ENCODE measurements at places on chromosomes 6 and 20.

- DNase-seq: no peak
These were observed 284.0 kb downstream of the TRDN start for GRCh38 chr6:123352705-123353104.

- DNase-seq: no peak
These were observed 23.8 kb downstream of the LY86 start for GRCh38 chr6:6612308-6612707.

GRCh38 chr6:54028170-54028569 lies 83.1 kb upstream of the MLIP start:
- DNase-seq: no peak

GRCh38 chr20:46307139-46307998 lies 929 bp downstream of the CDH22 start:
- peak; percentile 63 for DNase-seq

DNA sequence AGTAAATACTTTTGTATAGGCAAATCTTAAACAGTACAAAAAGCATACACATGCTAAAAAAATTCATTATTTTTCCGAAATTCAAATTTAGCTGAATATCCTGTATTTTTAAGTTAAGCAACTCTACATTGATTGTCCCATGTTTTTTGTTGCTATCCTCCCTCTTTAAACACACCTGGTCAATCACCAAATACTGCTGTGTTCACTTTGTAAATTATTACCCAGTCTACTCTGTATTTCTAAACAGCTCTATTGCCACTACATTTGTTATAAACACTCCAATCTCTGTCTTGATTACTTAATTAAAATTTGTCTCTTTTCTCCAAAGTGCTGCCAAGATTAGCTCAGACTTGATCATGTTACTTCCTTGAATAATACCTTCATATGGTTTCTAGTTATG lies 466.5 kb upstream of the GJE1 start:
- no peak for DNase-seq
